ENCODE measurements at places on chromosomes 3 and 15.

DNA sequence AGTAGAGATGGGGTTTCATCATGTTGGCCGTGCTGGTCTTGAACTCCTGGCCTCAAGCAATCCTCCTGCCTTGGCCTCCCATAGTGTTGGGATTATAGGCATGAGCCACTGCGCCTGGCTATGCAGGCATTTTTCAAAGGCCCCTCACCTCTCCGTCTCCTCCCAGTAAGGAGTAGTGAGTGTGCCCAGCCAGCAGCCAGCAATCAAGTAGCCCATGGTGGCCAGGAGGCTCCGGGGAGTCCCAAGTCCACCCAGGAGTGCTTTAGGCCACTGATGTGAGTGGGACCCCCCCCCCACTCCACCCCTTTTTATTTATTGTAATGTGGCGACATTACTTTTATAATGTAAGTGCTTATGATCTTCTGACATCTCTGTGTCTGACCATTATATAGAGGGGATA lies 8.1 kb downstream of the ISG20 start:
- no peak for DNase-seq

GRCh38 chr3:176873261-176873660 lies 324.0 kb downstream of the TBL1XR1 start:
- DNase-seq, result no peak

DNA sequence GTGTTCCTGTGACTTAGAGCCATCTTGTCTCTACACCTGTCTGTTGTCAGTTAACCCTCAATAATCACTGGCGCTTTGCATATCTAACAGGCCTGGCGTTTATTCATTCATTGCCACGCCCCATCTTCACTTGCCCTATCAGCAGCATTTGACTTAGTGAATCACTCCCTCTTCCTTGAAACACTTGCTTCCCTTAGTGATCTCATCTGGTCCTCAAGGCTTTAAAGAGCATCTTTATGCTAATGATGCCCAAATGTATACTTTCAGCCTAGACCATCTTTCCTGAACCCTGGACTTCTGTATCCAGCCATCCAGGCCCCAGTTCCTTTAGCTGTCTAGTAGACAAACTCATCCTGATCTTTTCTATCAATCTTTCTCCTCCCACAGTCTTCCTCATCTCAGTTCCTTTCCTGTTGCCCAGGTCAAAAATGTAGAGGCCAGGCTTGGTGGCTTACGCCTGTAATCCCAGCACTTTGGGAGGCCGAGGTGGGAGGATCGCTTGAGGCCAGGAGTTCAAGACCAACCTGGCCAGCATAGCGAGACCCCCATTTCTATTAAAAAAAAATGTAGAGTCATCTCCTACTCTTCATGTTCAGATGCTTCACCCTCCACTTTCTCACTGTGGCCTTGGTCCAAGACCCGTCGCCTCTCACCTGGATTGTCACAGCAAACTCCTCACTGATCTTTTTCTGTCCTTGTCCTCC lies 1.4 kb upstream of the IGDCC4 start:
- no peak for DNase-seq

DNA sequence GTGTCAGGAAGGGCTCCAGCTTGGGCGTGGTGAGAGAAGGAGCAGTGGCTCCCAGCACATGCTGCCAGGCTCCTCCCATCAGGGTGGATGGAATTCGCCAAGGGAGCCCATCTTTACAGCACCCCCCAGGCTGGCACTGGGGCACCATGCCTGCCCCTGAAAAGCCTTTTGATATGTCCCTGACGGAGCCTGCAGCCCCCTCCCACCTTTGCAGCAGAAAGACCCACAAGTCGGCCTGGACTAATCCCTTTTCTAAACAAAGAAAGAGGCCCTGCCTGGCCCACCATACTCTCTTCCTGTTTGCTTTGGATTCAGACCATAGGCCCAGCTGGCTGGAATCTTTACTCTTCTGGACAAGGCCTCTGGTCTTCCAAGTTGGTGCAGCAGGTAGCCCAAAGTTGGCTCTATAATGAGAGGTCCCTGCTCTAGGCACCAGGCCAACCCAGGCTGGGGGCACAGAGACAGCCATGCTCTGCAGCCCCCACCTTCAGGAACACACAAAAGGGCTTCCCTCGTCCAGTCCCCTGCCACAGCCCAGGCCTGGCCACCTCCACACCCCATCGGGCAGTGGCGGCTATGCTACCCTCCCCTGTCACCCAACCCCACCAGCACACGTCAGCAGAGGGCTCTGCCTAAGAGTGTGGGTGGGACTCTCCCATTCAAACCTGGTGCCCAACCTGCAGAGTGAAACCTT lies 5.4 kb downstream of the ANPEP start:
- no peak for DNase-seq

DNA sequence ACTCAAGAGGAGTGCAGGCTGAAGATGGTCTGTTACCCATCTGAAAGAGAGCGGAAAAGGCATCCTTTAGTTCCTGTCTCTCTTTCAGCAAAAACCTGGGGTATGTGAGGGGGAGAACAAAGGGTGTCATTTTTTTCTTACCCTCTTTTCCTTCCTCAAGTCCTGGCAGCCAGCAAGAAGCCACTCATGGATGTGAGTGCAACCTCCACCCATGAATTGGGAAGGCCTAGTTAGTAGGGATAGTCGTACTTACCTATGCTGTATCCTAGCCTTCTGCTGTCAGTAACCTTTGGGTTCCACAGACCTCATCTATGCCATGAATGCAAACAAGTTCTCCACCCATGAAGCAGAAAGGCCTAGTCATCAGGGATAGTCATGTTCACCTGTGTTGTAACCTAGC lies 472.8 kb downstream of the ZIC1 start:
- DNase-seq, result no peak

DNA sequence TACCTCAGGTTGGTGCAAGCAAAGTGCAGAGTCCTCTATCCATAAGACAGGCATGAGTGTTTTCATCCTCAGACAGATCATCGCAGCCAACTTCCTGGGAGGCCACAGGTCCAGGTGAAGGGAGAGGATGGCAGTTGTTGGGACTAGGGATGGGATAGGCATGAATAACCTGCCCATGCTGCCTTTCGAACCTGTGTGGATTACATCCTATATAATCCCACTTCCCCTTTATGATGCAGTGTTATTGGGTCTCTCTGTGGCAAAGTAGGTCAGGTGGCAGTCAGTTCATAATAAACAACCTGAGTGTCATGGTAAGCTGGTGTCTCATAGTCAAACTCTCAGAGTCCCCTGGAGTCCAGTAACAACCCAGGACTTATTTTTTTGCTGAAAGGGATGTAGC lies 40.4 kb downstream of the CCR3 start:
- no peak for DNase-seq

DNA sequence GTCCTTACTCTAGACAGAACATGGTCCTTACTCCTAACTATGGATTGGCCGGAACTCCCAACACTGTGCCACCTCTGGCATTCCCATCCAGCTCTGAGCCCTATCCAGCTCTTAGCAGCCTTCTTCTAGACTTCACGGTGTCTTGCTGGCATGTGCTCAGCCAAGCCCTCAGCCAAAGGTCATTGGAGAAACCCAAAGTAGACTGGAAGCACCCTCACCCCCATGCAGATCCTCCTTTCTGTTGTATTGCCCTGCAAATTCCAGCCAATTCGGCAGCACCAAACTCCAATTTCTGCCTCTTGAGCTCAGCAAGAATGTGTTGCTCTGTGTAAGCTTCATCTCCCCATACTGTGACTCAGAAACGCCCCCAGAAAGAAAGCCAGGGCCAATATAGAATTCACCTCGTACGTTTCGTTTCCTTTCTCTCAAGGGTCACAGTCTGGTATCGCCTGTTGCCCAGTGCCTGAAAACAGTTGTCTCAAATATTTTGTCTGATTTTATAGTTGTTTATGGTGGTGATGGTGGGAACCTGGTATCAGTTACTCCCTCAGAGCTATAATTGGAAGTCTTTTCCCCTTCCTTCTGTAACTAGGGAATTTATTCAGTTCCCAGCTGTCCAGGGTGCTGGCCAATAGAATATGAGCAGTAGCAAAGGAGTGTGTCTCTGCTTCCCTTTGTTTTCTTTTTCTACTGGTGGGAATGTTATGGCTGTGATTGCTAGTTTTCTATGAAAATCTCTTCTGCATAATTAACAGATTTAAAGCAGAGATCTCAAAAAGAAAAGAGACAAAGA lies 28.4 kb upstream of the EPHB3 start:
- DNase-seq, result no peak

Data from activated naive CD4-positive, alpha-beta T cell (primary cell).